Peyer's patch (tissue), 4 donors: ENCODE measurements at places on chromosomes 2 and 18.

DNA sequence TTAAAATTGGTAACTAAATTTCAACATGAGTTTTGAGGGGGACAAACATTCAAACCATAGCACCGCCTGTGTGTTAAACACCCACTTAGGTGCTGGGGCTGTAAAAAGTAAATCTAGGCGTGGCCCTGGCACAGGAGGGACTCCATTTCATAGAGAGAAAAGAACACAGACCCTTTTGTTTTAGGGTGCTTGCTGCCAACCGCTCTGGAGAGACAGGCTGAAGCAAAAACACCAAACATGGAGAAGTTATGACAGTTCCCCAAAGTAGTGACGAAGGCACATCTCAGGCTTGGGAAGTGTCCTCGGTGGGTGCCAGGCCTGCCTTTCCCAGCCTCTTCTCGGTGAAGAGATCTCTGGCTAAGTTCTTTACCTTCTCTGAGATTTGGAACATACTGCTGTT lies 5.1 kb downstream of the ACTG2 start:
- no peak for DNase-seq

DNA sequence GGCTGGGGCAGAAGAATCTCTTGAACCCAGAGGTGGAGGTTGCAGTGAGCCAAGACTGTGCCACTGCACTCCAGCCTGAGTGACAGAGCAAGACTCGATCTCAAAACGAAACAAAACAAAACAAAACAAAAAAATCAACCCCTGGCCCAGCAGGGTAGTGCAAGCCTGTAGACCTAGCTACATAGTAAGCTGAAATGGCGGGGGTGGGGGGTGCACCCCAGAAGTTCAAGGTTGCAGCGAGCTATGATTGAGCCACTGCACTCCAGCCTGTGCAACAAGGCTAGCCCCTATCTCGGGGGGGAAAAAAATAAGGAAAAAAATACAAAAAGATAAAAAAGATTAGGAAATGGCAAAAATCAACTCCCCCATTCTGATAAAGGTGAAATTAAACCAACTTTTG lies 6.4 kb downstream of the ATL2 start:
- no peak for DNase-seq

DNA sequence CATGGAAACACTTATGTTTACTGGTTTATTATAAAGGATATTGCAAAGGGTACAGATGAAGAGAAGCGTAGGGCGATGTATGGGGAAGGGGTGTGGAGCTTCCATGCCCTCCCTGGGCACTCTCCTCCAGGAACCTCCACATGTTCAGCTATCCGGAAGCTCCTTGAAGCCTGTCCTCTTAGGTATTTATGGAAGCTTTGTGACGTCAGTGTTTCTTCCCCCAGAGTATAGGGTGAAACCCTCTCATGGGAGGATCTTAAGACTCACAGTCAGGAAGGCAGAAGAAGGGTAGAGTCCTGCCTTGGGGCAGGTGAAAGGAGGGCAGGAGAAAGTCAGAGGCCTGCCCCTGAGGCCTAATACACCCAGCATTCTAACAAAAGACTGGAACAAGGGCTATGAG lies 61.3 kb upstream of the CREB1 start:
- DNase-seq = no peak

DNA sequence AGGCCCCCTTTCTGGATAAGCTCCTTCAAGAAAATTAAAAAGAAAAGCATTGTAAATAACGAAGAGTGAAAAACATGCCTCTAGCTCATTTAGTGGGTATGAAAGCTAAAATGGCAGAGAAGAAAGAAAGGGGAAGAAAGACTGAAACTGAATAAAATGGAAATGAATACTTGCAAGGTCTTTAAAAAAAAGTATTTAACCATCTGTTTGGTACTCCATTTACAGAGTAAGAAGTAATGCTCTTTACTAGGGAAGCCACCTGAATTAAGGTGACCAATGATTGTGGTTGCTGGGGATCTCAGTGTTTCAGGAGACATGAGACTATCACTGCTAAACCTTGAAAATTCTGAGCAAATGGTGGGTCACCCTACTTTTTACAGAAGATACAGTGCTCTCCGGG lies 17.7 kb upstream of the ARL5A start:
- no peak for DNase-seq

- DNase-seq = no peak
Measured at GRCh38 chr2:100826494-100826893, 6.6 kb downstream of the NPAS2 start.

DNA sequence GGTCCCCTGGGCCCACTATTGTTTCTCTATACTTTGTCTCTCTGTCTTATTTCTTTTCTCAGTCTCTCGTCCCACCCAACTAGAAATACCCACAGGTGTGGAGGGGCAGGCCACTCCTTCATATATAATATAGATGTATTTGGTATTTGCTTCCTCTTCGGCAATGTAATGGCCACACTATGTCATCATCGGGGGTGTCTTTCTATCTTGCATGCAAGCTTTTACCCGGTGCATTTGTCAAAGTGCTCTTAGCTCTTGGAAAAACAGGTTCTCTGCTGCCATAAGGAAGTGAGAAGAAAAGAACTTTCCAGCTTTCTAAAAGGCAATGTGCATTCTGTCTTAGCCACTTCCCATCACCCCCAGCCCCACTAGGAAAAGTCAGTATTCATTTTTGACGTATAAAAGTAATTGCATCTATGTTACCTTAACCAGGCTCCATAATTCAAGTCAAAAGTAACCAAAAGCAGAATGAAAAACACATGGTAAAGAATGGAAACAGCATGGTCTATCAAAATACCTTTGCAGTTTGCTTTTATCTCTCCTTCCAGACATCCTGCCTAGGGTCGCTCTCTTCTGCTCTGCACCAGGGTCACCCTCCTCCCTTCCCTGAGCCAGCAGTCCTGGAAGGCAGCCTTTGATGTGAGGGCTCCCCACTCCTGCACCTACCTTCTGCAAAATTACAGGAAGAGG lies 27.2 kb upstream of the FHL2 start:
- no peak for DNase-seq

DNA sequence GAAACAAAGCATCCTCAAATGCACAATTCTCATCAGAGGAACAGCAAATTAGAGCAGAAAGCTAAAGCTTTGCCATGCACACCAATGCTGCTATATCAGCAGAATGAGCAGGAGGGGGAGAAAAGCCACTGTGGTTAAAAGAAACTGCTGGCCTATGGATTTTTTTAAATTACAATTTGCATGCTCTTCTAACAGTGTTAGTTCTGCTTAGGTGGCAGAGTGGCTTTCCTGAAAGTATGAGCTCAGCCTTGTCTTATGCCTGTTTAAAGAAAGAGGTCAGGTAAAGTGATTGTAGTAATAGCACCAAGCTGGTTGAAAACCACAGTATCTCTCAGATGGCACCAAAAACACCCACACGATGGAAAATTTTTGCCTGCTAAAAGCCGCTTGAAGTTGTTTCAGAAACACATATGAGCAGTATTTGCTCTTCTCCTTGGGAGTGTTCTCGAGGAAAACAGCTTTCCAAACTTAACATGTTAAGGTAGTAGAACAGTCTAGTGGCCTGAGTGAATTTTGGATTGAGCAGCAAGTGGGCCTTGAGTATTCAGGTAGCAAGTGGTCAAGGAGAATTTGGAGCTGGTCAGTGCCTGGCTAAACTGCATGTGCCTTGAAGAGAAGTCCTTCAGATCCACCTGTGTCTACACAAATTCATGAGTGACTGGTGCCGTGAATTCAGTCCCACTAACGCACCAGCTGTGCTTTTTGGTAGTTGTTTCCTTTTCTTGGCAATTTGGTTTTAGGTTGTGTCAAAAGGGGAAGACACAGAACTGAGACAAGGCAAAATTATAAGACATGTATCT lies 19.6 kb upstream of the NDUFV2 start:
- no peak for DNase-seq

DNA sequence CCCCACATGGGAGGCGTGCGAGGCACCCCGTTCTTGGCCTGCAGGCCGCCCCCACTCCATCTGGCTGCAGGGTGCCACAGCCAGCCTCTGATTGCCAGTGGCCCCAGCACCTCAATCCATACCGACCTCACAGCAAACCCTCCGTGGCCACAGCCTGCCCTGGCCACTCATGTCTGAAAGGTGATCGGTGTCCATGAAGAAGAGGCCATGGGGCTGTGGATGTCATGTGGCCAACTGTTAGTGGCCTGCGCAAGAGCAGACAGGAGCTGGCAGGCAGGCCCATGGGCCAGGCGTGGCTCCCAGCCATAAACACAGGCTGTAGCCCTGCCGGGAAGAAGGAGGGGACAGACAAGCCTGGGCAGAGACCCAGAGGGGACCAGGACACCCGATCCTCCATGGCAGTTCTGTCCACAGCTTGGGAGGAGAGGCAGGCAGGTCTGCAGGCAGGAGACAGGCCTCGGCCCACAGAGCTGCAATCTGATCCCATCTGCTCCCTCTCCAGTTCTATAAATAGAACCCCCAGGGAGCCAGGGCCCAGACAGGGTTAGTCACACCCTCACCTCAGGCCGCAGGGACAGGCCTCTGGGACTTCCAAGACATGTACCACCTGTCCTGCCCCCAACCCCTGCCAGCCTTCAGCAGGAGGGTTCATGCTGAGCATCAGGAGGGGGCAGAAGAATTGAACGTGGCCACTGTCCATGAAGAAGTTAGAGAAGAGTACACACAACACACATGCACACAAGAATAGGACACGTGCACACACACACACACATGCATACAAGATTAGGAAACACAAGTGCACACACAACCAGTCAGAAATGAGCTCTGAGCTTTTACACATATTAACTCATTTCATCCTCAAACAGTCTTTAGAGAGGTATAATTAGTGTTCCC lies 16.9 kb downstream of the STEAP3 start:
- no peak for DNase-seq

DNA sequence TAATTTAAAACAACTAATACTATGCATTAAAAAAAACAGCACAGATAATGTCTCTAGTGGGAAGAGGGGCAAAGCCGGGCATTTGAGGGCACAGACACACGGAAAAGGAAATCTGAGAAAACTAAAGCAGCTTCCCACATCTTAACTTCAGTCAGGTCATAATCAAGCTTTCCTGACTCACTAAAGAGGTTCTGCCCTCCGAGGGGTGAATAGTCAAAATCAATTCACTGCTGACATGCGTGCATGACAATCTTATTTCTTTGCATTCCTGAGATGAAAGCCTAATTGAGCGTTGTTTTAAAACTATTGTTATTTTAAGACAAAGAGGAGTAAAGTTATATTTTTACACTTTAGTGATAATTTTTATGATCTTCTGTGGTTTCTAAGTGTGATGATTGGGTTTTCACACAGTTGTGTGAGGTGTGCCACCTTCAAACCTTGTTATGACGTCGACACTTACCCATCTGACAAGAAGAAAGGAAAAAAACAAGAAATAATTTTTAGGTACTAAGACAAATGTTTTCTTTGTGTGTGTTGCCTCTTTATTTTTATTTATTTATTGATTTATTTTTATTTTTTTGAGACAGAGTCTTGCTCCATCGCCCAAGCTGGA lies 90.9 kb downstream of the GATA6 start:
- DNase-seq = no peak

GRCh38 chr2:84886791-84887190 lies 5.9 kb upstream of the TRABD2A start:
- no peak for DNase-seq

DNA sequence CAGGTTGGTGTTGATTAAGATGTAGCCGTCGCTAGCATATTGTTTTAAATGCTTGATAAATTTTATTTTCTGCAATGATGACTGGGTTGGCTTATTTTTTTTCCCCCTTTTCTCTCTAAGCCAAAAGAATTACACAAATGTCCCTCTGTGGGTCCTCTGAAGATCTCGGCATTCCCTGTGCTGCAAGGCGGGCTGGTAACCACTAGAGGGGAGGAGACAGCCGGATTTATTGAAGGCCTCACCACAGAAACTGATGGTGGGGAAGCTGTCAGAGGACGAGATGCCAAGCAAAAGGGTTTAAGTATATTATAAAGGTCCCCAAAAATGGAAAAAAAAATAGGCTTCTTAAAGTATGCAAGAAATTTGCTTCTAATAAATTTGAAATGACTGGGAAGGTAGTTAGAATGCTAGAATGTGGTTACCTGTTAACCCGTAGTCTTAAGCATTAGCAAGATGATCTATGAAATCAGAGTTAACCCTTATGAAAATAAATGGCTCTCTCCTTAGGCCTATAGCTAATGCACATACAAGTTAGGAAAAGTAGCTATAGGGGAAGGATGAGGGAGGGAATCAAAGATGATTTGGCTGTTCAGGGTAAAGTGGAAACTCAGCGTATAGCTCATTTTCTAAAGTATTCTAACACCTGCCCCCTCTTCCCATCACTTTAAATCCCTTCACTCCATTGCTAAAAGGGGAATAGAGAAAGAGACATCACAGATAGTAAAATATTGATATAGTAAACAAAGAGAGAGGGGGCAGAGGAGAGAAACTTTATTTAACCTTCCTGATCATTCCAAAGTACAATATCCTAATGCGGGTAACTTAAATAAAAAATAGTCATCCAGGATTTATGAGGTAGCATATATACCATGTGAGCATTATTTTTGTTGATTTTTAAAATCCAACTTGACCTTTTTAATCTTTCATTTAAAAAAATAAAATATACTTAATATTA lies 894.5 kb upstream of the POU3F3 start:
- DNase-seq = no peak

- no peak for DNase-seq
Measured at GRCh38 chr2:136248242-136248641, 130.3 kb upstream of the CXCR4 start.

GRCh38 chr2:219142329-219142728 lies 18.3 kb downstream of the NHEJ1 start:
- no peak for DNase-seq

GRCh38 chr2:158797963-158798700 lies 3.0 kb downstream of the DAPL1 start:
- no peak for DNase-seq
